ENCODE measurements at places on chromosomes 11 and 22.

GRCh38 chr22:26624803-26625202, 3.0 kb downstream of the CRYBA4 start:
- no peak for DNase-seq

DNA sequence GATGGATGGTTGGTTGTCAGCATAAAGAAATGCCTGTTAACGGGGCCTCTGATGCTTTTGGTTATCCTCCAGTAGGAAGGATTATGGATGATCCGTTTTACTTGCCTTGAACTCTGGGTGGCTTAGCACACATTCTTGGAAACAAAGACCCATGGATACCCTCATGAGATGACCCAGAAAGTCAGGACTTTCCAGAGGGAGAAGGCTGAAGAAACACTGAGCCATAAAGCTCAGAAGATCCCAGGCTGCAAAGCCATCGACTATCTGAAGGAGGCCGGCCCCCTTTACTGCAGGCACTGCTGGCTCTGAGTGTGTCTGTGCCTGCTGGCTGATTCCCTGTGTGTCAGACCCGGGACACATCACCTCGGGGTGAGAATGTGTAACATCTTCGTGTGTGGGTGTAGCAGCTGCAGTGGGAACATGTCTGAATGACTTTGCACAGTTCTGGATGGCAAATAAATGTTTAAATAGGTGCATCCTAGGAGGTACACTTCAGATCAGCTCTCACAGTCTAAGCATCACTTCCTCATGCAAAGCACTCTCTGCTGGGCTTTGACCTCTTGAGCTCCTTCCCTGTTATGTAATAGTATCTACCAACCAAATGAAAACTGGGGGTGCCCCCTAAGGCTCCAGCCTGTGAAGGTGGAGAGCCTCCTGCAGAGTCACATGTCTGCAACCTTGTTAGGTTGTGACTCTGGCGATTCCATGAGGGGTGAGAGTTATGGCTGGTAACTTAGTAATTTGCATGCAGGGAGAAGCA, 1084.9 kb downstream of the TBC1D22A start:
- peak; percentile 40 for DNase-seq

- DNase-seq: no peak
Measured at GRCh38 chr11:118051611-118052461, 25.0 kb upstream of the TMPRSS4 start.

- peak; percentile 79 for DNase-seq
Measured at GRCh38 chr22:37676736-37677492, 1.5 kb downstream of the LGALS1 start.

- no peak for DNase-seq
Measured at GRCh38 chr11:27383645-27384044, 20.6 kb upstream of the CCDC34 start.

GRCh38 chr11:115144914-115145313, 359.3 kb downstream of the CADM1 start:
- DNase-seq: peak; percentile 71

DNA sequence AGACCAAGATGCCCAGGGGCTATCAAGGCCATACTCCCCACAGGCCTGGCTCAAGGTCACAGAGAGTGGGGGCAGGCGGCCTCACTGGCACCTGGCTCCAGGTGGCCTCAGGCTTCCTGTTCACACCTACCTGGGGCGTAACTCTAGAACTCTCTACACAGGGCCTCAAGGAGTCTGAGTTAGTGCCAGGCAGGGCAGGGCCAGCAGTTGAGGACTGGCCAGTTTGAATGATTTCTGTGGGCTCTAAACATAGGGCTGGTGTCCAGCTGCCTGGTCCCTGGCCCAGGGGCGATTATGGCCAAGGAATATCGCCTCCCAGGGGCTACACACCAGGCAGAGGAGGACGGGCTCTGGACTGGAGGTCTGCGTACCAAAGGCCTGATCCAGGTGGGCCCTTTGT, 79.2 kb downstream of the WNT7B start:
- no peak for DNase-seq

DNA sequence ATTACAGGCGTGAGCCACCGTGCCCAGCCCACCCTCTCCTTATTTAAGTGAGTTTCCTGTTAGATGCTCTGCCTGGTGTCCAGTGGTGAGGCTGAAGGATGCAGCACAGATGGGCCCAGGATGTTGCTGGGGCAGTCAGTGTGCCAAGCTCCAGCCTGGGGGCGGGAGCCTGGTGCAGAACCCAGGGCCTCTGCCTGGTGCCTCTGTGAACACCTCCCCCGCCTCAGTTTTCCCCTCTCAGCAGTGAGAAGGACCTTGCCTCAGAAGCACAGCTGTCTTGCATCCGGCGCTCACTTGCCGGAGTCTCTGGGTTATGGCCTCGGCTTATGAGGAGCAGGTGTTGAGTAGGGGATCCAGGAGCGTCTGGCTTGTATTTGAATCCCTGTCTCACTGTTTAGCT, 116.2 kb downstream of the KIAA1671 start:
- DNase-seq: no peak

- DNase-seq: no peak
Measured at GRCh38 chr22:19889951-19890350, 35.3 kb upstream of the GNB1L start.

DNA sequence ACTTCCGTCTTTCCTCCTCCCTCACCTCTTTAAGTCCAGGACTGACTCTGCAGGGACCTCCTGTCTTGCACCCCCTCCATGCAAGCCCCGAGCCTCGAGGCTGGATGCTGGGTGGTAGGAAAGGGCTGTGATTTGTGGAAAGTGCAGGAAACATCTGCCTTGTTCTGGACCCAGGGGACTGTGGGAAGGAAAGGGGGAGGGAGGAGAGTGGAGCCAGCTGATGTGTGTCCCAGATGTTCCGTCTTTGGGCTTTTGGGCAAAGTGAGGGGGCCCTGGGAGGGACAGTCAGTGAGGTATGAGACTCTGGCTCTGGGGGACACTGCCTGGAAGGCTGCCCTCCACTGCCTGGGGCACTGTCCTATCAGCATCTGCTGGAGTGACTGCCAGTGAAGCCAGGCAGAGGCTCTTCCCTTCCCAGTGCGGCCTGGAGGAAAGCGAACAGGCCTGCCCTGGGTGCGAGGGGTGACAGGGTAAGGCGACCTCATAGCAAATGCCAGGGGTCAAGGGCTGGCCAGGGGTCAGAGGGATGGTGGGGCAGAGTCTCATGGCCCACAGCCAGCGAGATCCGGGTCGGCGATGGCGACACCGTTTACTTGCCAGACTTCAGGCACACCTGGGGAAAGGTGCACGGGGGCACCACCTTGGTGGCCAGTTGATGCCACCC, 1.7 kb downstream of the MRGPRD start:
- DNase-seq: no peak

GRCh38 chr22:27139935-27140511, 482.6 kb downstream of the MIAT start:
- DNase-seq: no peak

- no peak for DNase-seq
Measured at GRCh38 chr22:48868554-48868953, 959.1 kb downstream of the BRD1 start.

- no peak for DNase-seq
Measured at GRCh38 chr11:18221274-18221876, 15.2 kb downstream of the SAA4 start.

All from NCI-H345 (cell line).